ENCODE measurements at places on chromosomes 11 and 22.

DNA sequence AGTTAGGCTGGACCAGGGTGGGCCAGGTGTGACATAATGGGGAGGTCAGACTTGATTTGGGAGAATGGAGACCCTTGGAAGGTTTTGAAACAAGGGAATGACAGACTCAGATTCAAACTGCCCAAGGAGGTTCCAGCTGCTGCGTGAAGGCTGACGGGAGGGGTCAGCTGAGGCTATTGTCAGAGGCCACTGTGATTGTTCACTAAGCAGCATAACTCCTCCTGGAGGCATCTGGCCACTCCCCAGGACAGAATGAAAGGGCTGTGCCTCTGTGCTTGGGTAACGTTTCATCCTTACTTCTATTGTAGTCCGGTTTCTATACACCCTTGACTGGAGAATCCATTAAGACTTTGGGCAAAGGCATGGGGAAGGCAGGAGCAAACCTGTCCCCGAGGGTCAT lies 126.6 kb downstream of the DSCAML1 start:
- no peak for DNase-seq

DNA sequence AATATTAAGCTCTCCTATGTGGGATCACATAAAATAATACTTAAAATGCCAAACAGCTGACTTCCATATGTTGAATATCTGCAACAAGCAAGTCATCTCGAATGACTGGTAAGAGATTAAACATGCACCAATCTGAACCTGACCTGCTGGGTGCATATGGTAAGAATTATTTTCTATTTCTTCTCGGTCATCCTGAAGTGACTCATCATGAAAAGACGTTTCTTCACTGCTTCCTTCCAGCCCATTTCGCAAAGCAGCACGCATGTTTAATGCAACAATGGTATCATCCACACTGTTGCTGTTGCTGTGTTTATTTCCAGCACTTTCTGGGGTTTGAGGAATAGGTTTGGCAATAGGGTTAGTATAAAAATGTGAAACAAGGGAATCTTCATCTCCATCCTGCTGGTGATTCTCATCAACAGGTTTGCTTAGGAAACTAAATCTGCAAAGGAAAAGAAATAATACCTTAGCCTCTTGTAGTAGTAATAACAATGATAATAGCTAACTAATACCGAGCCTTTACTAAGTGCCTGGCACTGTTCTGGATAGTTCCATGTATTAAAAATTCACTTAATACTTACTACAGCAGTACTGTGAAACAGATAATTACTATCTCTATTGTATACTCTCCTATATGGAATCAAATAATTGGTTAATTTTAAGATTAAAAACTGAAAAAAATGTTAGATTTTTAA lies 52.0 kb upstream of the CHRNA10 start:
- no peak for DNase-seq

DNA sequence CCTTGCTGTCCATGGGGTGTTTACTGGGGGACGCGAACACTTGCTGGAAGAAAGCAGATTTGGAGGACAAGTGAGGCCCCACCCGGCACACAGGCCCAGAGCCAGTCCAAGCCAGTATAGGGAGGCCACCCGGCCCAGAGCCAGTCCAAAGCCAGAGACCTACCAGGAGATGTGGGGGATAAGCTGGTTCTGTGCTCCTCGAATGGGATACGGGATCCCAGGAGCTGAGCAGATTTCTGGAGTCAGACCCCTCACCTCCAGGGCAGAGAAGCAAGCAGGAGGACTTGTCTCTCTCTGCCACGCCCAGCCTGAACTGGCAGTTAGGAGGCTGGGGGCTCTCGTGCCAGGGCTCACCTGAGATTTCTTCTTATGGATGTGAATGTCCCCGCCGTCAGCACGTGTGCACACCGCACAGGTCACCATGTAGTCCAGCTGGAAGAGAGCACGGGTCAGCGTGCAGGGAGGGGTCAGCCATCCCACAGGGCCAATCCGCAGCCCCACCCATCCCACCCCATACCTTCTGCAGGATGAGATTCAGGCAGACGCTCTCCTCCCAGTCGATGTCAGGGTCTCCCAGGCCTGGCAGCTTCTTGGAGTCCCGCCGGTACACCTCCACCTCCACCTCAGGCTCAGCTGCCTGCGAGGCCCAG lies 35.3 kb downstream of the KIAA0930 start:
- no peak for DNase-seq

- peak; percentile 33 for DNase-seq
Measured at GRCh38 chr11:690738-691633, 4.0 kb downstream of the DEAF1 start.

DNA sequence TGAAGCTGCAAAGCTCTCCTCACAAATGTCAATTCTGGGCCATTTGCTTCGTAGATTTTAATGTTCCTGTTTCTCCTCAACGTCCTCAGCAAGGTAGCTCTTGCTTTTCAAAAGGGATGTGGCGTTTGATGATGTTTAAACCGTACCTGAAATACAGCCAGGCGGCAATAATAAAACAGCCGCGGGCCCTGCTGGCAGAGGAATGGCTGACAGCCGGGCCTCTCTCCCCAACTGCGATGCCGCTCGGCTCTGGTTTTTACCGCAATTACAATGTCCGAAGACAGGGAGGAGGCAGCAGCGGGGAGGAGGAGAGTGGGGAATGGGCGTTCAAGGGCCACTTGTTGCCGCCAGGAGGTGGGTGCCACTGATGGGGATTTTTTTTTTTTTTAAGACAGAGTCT lies 27.5 kb downstream of the MACROD1 start:
- no peak for DNase-seq

GRCh38 chr11:80167766-80168165 lies 726.9 kb upstream of the TENM4 start:
- no peak for DNase-seq

- DNase-seq, result no peak
Measured at GRCh38 chr11:128809128-128809527, 58.0 kb downstream of the KCNJ1 start.

GRCh38 chr11:70467201-70468085 lies 69.1 kb downstream of the CTTN start:
- peak; percentile 51 for DNase-seq
